Stimulated activated CD8-positive, alpha-beta memory T cell treated with anti-CD3 and anti-CD28 coated beads, Interleukin-2, amount 100 ng/mL, for 48 hours (primary cell): ENCODE measurements at places on chromosomes 3 and 15.
A peak's percentile ranks its signal among the peaks of the same experiment; 100 is the strongest.

- no peak for DNase-seq
Observed at GRCh38 chr3:152375546-152375945, 106.8 kb downstream of the MBNL1 start.

- DNase-seq, result no peak
Observed at GRCh38 chr3:30112902-30113484, 493.4 kb upstream of the TGFBR2 start.

- no peak for DNase-seq
Observed at GRCh38 chr15:101781928-101782327, 21.4 kb upstream of the OR4F6 start.

- no peak for DNase-seq
Observed at GRCh38 chr3:188664795-188665194, 507.0 kb upstream of the TPRG1 start.

- DNase-seq, result no peak
Observed at GRCh38 chr15:62124176-62124972, 40.7 kb downstream of the C2CD4B start.

GRCh38 chr3:4719046-4719501 lies 225.9 kb downstream of the ITPR1 start:
- DNase-seq, result no peak

DNA sequence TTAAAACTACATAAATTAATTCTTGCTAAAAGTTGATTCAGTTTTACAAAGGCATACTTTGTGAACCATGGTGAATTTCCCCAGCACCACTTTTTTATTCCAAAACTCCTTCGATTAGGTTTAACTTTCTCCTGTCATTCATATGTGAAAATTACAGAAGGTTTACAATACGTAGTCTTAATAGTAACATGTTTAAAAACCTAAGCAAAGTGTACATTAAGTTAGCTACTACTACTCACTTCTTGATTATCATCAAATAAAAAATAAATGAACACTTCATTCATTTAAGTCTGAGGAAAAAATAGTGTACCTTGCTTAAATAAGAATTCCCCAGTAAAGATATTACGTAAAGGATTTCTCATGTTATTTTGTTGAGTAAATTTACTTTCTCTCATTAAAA lies 38.6 kb downstream of the DCUN1D1 start:
- no peak for DNase-seq

DNA sequence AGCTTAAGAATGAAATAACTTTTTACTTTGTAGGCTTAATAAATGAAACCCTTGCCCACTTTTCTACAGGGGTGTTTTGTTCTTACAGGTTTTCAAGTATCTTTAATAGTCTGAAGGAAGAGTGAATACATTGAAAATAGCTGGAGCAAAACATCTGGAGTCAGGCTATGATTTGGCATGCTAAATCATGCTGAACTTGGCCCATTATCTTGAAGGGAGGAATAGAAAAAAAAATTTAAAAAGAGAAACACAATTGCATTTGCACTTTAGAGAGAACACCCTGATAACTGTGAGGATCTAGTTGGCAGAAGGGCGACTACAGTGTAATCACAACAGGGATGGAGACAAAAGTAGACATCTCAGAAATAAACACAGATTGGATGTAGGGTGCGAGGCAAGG lies 1.8 kb upstream of the IQGAP1 start:
- DNase-seq, result no peak

DNA sequence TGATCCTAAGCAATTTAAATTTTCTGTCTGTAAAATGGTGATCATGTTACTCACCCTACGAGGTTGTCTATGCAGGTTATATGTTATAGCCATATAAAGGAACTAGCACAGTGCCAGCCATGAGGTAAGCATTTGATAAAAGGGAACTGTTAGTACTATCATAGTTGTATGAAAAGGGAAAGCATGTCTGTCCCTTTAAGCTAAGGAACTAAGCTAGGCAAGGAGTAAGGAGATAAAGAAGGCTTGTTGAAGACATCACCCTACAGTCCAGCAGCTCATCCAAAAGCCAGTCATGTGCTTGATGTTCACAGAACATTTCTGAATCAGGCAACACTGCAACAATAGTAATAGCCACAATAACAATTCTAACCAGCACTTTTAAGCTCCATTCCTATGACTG lies 243.9 kb downstream of the ZBTB20 start:
- no peak for DNase-seq

- DNase-seq, result no peak
Observed at GRCh38 chr3:123818921-123819429, 65.2 kb downstream of the MYLK start.

DNA sequence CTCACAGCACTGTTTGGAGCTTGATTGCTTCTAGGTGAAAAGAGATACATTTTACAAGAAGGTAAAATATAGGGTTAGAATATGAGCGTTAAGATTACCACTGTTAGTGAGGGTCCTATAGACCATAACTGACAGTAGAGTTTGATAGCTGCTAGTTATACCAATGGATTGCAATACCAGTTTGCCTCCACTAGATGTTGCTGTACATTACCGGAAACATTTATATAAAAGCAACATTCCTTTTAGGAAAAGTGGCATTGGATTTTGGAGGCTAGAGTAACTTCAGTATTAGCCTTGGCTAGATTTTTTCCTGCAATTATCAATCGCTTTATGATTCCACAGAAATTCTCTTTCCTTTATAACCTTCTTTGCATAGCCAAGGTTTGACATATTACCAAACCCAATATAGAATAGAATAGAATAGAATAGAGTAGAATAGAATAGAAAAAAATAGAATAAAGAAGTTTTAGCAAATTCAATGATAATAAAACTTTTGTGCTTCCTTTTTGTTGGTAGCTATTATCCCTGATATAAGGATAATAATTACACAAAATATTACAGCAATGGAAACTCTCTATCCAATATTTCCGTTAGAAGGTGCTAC lies 1093.6 kb upstream of the ALCAM start:
- no peak for DNase-seq

GRCh38 chr3:28698706-28699105 lies 350.1 kb upstream of the AZI2 start:
- DNase-seq, result no peak

DNA sequence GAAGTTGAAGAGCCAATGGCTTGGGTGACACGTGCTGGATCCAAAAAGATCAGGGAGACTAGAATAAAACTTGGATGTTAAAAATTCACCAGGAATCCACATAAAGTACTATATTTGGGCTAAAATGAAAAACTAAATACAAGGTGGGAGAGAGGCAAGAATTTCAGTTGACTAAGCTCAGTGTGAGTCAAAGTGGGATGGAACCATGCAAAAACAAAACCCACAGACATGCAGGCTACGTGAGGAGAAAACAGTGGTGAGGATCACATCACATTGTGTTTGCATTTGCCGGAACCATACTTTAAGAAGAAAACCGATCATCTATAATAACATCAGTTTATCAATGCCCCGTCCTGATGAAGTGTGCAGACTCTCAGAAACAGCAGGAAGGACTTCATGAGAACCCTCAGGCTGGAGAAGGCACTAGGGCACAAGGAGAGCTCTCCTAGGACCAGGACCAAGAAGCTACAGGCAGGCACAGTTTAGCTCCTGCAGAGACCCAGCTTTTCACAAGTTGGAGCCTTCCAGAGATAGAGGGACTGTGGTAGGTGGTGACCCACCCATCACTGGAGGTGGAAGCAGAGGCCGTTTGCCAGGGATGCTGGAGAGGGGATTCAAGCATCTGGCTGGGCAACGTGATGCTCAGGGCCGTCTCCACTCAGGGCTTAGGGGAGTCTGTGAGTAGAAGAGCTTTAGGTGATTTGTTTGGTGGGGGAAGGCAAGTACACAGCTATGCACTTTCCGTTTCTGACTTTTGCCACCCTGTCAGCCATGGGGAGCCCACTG lies 29.0 kb upstream of the NR2E3 start:
- no peak for DNase-seq

DNA sequence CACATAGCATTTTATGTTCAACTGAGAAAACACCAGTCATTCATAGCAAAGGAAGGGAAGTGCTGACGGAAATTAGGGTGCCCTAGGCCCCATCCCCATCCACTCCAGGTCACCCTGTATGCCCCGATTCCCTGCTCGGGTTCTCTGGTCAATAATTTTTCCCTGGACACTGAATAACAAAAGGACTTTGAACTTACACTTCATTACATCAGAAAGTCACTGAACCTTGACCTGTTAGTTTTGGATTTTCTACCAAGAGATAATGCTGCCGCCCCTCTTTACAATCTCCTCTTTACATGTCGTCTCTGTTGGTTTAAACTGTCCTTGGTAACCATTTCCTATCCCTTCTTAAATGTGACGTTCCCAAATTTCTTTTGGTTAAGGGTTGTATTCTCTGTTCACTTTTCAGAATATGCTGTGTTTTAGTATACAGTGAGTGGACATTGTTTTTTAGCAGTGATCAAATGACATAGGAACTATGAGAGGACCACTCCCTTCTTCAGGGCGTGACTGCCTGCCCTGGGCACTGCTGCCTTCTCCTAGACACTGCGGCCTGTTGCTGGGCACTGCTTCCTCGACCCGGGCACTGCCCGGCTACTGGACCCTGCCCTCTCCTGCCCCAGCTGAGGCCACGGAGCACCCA lies 13.6 kb upstream of the AHSG start:
- no peak for DNase-seq

DNA sequence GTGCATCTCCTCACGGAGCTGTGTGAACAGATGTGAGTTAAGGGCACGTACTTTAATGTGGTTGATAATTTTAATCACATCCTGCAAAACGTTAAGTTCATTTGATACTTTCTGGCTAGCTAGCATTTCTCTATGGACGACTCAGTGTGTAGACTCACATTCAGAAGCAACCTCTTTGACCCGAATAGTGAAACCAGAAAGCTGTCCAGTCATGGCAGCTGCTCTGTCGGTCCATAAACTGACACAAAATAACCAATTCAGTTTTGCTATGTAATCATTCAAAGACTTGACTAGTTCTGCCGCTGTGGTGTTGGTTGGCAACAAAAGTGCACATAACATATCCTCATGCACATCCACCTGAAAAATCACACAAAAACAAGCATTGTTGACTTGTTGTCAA lies 3.7 kb upstream of the GFM1 start:
- no peak for DNase-seq

GRCh38 chr3:6921066-6921465 lies 60.2 kb downstream of the GRM7 start:
- no peak for DNase-seq

DNA sequence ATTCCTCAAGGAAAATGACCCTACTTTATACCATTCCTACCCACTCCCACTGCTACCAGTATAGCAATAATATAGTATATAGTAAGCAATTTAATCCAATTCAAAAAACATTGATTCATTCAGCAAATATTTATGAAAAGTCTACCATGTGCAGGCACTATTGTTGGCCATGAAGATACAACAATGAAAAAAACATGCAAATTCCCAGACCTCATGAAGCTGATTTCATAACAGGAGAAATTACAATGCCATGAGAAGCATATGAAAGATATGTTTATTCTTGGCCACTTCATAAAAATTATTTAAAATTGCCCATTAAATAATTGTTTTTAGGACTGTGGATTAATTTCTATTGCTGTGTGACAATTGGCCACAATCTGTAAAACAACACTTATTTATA lies 315.8 kb upstream of the COL8A1 start:
- no peak for DNase-seq

- DNase-seq, result no peak
Observed at GRCh38 chr3:197431346-197431910, 124.3 kb downstream of the BDH1 start.

GRCh38 chr3:171586274-171586673 lies 126.1 kb upstream of the TNIK start:
- no peak for DNase-seq

- no peak for DNase-seq
Observed at GRCh38 chr15:59746777-59747176, 57.7 kb upstream of the BNIP2 start.

- no peak for DNase-seq
Observed at GRCh38 chr3:159910991-159911663, 77.5 kb upstream of the IL12A start.

GRCh38 chr15:31481142-31481541 lies 154.5 kb downstream of the KLF13 start:
- DNase-seq, result no peak

DNA sequence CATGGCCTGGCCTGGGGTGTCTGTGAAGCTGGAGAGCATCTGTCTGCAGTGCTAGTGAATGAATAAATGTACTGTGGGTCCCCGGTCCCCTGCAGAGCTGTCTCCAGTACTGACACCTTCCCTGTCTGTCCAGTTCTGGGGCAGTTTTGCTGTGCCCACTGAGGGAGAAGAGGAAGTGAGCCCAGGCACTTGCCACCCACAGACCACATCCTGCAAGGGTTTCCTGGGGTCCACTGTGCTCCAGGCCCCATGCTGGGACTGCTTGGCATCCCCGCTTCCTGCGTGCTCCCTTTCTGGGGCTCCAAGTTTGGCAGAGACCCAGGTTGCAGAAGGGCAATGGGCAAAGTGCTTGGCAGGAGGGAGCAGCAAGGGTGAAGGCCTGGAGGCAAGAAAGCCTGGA lies 4.9 kb upstream of the SLC6A6 start:
- DNase-seq, result no peak

- peak; percentile 94 for DNase-seq
Observed at GRCh38 chr3:32947789-32948238, 3.6 kb upstream of the CCR4 start.
